ENCODE measurements at places on chromosomes 13 and 19.

DNA sequence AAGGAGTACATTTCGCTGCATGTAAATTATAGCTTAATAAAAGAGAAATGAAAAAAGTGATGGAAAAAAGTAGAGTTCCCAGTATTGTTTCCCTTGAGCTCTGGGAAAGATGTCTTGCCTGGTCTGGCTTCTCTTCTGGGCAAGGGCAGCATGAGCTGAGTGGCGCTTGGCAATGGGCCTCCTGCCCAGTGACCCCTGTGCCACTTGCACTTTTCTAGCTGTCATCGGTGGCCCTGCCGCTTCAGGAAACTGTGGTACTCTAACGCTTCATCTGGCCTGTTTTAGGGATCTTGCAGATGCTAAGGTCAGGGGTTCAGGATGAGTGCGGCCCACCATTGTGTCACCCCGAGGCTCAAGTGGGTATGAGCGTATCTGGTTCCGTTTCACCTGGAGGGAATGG lies 161.4 kb downstream of the MTUS2 start:
- DNase-seq = no peak

GRCh38 chr13:28622286-28622685 lies 36.6 kb upstream of the POMP start:
- DNase-seq = no peak

GRCh38 chr19:40663695-40664692 lies 26.5 kb downstream of the NUMBL start:
- DNase-seq = no peak

DNA sequence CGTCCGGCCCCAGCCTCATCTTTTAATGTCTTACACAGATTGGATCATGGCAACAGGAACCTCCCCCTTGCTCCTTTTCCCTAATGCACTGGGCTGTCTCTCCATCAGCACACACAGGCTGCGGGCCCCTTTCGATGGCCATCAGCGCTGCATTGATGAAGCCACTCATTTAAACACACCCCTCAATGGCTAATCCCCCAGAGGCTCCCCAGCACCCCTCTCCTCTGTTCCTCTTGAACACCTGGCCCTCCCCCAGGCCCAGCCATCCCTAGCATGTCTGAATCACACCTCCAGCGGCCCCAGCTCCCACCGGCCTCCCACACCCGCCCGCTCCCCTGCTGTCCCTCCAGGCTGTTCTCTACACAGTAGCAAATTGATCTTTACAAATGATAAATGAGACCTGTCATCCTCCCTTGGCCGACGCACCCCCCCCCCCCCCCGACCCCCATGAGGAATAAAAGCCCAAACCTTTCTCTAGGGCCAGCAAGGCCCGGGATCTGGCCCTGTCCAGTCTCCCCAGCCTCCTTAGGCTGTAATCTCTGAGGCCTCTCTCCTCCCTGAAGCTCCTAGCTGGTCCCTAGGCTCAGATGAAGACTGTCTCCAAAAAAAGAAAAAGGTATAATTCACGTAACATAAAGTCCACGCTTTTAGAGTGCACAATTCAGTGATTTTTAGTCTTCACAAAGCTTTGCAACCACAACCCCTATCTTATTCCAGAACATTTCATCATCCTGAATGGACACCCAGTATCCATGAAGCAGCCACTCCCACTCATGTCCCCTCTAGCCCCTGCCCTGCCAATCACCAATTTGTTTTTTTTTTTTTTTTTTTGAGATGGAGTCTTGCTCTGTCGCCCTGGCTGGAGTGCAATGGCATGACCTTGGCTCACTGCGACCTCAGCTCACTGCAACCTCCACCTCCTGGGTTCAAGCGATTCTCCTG lies 7.4 kb downstream of the RPL28 start:
- no peak for DNase-seq

GRCh38 chr13:86946734-86947133 lies 724.4 kb upstream of the SLITRK5 start:
- no peak for DNase-seq

- DNase-seq = no peak
Observed at GRCh38 chr13:113138792-113139551, 16.4 kb downstream of the F10 start.

- DNase-seq = no peak
Observed at GRCh38 chr19:16160943-16161560, 12.3 kb downstream of the CIB3 start.

DNA sequence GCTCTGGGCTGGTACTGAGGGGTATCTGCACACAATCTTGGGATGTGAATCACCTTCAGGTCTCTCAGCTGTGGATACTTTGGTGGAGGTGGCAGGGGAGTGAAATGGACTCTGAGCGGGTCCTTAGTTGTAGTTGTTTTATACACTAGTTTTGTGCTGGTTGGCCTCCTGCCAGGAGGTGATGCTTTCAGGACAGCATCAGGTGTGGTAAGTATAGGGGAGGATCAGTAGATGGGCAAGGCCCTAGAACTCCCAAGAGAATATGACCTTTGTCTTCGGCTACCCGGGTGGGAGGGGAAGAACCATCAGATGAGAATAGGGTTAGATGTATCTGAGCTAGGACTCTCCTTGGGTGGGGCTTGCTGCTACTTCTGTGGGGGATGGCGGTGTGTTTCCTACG lies 2284.3 kb upstream of the PCDH20 start:
- no peak for DNase-seq

DNA sequence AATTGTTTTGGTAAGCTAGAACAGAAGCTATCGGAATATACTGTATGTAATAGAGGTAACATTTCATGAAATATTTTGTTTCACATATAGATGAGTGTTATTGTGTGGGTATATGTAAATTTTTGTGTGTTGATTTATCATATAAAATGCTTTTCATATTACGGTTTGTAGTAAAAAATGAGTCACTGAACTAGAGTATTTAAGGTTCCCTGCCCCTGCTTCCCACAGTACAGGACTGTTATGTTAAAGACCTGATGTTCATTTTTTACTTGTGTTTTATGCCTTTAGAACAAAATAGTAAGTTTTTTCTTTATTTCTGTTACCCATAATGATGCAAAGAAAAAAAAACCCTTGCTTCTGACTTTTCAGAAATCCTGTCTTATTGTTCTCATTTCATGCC lies 243.4 kb downstream of the ENOX1 start:
- DNase-seq = no peak

DNA sequence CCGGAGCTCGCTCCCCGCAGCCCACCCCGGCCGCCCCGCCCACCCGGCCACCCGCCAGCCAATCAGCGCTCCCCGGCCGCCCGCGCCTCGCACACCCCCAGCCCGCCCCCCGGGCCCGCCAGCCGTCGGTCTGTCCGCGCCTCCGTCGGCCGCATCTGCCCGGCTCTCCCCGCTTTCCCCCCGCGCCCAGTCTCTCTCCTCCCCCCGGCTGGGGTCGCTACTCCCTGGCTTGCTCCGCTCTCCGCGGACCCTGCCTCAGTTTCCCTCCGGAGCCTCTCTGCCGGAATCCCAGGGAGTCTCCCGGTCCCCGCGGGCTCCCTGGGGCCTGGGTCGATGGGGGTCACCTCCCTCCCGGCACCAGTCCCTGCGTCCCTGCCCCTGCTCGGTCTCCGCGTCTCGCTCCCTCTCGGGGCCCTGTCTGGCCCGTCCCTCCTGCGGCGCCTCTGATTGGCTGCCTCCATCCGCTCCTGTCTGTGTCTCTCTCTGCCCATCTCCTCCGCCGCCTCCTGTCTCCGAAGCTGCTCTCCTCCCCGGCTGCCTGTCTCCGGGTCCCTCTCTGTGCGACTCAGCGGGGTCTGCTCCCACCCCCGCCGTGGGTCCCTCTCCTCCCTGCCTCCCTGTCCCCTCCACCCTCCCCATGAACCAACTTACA lies 484 bp downstream of the IL11 start:
- no peak for DNase-seq

DNA sequence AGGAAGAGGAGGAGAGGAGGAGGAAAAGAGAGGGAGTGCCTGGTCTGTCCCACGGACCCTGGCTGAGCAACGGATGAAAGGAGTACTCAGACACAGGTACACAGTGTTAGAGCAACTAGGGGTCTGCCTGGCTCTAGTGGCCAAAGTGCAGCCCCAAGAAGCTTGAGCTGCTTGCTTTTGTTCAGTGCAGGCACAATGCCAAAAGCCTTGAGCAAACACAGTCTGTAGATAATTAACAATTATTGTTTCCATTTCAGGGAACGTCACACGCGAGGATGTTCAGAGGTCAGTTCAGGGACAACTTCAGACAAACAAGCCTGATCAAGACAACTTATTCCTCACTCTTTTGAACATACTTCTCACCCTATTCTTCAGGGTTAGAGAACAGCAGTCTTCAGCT lies 32.2 kb upstream of the ZNF726 start:
- DNase-seq = no peak

DNA sequence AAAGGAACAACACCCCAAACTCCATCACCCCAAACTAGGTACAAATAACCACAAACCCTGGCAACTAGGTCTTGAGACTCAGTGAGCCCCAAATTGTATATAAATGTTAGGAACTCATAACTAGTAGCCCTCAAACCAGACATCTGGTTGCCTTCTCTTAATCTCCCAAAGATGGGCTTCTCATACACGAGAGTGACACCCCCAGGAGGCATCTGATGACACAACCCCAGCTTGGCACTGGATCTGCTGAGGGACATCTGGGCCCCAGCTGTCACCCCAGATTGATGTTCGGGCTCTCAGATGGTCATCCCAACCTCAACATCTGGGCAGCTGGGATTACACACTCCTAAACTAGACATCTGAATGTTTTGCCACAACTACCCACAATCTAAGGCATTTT lies 14.8 kb downstream of the RABAC1 start:
- no peak for DNase-seq

- DNase-seq = no peak
Observed at GRCh38 chr13:20389696-20390525, 135.7 kb downstream of the CRYL1 start.

GRCh38 chr13:72932250-72932649 lies 126.6 kb upstream of the KLF5 start:
- no peak for DNase-seq

DNA sequence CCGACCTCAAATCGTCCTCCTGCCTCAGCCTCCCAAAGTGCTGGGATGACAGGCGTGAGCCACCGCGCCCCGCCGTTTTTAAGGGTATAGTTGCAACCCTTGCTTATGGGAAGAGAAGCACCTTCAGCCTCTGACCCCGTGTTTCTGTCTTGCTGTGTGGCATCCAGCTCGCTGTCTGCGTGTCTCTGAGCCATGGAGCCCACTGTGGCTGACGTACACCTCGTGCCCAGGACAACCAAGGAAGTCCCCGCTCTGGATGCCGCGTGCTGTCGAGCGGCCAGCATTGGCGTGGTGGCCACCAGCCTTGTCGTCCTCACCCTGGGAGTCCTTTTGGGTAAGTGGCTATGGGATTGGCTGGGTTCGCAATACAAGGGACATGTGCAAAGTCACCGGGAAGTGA lies 29.5 kb downstream of the TMPRSS9 start:
- DNase-seq = no peak

DNA sequence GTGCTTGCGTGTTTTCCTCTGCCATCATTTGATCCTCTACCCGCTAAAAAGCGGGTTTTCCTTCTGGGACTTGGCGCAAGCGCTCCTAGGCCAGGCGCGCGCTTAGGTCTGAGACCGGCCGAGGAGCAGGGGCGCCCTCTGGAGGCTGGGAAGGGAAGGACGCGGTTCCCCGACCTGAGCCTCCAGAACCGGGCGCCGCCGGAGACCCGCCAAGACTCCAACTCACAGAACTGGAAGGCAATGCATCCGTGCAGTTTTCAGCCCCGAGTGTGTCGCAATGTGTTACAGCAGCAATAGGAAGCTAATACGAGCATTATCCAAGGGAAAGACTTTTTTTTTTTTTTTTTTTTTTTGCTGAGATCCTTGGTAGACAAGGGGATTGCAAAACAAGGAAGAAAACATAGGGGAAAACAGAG lies 190.9 kb downstream of the COL4A1 start:
- no peak for DNase-seq

DNA sequence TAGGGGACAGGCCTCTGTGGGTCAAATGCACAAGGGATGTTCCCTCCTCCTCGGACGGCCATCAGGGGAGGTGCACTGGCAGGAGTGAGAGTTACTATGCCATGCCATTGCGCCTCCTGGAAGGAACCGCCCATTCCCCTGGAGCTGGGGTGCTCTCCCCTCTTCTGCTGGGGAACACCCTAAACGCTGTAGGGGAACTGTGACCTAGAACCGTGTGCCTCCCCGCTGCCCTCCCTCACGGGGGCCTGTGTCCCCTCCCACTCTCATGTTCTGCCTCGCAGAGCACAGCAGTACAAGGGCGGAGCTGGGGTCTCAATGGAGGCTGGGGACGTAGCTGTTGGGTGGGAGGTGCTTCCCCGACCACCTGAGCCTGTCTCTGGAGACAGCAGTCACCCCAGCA lies 17.2 kb upstream of the CRTC1 start:
- no peak for DNase-seq

DNA sequence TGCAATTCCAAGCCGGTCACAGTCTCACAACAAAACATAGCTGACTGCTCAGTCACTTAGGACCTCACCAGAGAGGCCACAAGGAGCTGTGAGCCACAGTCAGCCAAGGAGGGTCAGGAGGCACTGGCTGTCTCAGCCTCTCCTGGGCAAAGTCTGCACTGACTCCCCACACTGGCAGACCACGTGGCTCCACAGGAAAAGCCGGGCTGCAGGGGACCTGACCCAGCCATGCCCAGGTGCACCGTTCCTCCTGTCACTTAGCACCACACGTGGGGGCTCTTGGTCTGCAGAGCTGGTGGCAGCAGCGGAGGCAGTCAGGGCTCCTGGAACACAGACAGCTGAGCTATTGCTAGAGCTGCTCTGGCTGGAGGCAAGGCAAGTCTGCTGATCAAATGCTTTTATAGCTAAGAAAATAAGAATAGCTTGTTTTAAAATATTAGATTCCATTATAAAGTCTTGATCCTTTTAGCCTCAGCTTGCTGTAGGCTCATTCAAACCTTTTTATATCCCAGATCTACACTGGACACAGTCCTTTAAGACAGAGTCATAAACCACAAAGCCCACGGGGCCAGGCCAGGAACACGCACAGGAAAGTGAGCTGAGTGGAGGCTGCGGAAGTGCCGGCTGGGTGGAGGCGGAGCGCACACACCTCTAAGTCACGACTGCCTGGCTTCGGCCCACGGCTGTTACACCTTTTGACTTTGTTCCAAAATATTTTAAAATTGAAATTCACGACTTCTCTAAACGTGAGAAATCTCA lies 744.1 kb downstream of the UQCRFS1 start:
- DNase-seq = no peak

DNA sequence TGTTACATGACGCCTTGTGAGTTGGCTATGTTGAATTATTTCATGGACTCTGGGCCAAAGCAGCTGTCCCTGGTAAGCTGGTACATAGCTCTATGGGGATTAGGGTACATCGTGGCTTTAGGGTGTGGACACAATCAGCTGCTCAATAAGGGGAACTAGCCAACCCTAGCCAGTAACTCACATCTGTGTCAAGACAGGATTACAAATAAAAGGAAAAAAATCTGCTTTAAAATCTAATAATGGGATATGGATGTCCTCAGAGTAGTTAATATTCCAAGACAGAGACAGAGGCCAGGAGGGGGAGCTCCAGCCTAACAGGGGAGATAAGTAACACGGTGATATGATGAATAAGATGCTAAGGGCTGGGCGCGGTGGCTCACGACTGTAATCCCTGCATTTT lies 21.1 kb upstream of the ZNF766 start:
- DNase-seq = peak; percentile 7

Data from NCI-H1417 treated with DMSO at 0.1 percent for 48 hours (cell line).